ENCODE measurements at places on chromosomes 11 and 22.

DNA sequence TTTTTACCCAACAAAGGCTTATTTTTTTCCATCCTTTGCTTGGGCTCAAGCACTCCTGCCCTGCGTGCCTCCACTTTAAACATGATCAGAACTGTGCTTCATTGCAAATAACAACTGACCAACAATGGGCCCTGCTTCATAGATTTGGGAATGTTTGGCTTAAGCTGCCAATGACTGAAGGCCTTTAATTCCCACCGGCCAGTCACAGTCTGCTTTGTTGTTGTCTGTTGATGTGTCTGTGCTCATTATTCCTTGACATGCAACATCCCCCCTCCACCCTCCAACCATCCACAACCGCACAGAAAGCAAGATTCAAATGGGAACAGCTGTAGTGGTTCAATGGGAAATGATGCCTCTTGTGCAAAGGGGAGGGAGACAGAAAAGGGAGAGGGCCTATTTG, 23.0 kb downstream of the PAX6 start:
- DNase-seq = no peak

- DNase-seq = no peak
Observed at GRCh38 chr22:24137595-24137994, 43.7 kb upstream of the SUSD2 start.

GRCh38 chr11:68632802-68633201, 51.5 kb upstream of the GAL start:
- DNase-seq = peak; percentile 64

GRCh38 chr11:34566208-34566551, 52.6 kb upstream of the ELF5 start:
- no peak for DNase-seq

DNA sequence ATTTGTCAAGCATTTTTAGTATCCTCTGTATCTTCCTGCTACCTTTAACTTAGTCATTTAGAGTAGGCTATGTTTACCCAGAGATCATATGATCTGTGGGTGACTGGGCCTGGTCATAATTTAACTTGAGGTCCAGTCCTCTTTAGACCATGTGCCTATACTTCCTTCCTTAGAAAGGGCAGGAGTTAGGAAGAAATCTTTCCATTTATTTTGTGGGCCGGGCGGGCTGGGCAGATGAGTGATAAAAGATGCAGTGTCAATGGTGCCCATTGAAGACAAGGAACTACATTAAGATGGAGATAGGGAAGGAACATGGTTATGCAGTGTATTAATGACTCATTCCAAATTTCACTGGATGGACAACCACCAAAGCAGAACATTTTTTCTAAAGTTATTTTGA, 30.9 kb upstream of the PDE3B start:
- DNase-seq = no peak

- no peak for DNase-seq
Observed at GRCh38 chr11:17724020-17724908, 4.9 kb downstream of the MYOD1 start.

DNA sequence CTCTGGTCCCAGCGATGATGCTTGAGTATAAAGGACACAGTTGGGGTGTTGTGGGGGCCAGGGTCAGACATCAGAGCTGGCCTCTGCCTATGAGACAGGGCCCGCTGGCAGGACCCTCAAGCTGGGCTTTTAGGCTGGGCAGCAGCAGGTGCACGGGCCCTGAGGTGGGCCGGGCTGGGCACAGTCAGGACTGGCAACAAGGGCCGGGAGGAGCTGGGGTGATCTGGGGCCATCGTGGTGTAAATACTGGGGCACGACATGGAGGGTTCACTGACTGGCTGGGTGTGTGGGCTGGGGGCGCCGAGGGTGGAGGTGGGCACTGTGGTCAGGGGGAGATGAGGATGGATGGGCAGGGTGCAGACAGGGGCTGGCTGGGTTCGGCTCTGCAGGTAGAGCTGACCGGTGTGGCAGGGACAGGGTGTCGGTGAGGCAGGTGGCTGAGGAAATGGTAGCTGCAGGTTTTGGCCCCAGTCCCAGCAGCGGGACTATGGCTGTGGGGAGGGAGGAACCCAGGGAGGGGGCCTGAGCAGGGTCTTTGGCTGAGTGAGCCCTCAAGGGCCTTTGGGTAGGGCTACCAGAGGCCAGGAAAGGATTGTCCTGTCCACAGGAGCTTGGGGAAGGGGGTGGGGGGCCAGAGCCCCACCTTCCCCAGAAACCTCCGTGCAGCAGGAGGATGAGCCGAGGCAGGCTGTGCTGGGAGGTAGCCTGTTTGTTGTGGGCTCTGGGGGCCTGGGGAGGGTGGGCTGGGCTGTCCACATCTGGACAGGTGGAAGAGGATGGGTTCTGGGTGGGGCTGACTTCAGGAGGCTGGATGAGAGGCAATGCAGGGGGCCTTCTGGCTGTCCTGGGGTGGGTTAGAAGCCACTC, 81.4 kb downstream of the KCNQ1 start:
- DNase-seq = peak; percentile 63

GRCh38 chr11:88042238-88042637, 133.0 kb downstream of the RAB38 start:
- DNase-seq = no peak

DNA sequence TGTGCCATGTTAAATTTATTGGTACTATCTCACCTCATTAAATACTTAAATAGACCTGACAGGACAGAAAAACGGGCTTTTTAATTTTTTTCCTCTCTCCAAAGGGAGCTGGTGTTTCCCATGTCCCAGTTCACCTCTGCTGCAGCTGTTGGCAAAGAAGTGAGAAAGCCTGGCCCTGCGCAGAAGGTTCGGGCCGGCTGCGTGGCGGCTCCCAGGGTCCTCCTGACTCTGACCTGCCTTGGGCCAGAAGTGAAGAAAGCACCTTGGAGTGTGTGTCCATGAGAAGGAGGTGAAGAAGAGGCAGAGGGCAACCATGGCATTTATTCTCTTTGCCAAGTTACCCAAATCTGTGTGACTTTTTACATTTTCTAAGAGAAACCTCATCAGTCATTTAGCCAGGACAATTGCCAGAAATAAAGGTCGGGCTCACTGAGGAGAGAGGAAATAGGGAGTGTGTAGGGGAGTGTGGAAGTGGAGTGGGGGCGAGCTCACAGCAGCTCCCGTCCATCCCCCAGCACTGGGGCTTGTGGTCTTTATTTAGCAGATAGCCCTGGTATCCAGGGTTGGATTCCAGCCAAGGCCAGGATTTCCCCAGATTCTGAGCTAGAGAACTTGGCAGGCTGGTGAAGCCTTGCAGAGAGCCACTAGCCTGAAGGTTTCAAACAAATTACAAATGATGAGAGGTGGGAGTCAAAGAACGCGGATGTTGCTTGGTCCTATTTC, 102.4 kb upstream of the CADM1 start:
- DNase-seq = peak; percentile 58

- no peak for DNase-seq
Observed at GRCh38 chr22:48449466-48450187, 1378.0 kb downstream of the BRD1 start.

- DNase-seq = no peak
Observed at GRCh38 chr11:44494785-44495184, 70.7 kb upstream of the CD82 start.

GRCh38 chr11:115558635-115559034, 54.4 kb upstream of the CADM1 start:
- no peak for DNase-seq

DNA sequence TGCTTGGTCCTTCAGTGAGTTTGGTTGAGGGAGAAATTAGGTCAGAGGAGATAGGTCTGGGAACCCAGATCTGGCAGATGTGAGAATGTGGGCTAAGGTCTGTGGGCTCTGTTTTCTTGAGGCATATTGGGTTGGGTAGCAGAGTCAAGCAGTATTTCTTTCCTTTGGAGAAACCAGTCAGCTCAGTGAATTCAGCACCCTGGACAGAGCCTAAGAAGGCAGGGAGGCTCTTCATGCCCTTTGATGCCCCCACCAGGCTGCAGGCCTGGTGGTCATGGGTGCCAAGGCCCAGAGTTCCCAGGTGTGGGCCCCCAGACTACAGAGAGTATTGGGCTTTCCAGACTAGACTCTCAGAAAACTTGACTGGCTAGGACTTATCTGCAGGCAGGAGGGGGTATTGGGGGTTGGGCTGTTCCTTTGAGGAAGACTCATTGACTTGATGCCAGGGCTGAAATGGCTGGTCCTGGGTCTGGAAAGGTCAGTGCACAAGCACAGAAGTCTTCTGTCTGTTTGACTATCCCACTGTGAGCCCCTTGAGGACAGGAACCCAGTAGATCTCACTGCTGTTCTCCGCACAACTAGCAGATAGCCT, 45.3 kb upstream of the NECTIN1 start:
- DNase-seq = no peak

- peak; percentile 93 for DNase-seq
Observed at GRCh38 chr11:8732748-8733241, 50.2 kb downstream of the RPL27A start.

- DNase-seq = no peak
Observed at GRCh38 chr11:130816546-130817329, 99.5 kb downstream of the SNX19 start.

GRCh38 chr22:49239264-49240015, 588.2 kb downstream of the BRD1 start:
- no peak for DNase-seq

DNA sequence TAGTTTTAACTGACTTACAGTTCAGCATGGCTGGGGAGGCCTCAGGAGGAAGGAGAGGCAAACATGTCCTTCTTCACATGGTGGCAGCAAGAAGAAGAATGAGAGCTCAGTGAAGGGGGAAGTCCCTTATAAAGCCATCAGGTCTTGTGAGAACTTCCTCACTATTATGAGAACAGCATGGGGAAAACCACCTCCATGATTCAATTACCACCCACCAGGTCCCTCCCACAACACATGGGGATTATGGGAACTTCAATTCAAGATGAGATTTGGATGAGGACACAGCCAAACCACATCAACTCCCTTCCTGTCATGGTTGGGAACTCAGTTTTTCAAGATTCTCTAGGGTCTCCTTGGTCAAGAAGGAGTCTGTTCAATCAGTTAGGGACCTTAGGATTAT, 432.9 kb upstream of the CNTN5 start:
- DNase-seq = no peak

GRCh38 chr11:67055812-67056211, 835 bp upstream of the RHOD start:
- peak; percentile 40 for DNase-seq

DNA sequence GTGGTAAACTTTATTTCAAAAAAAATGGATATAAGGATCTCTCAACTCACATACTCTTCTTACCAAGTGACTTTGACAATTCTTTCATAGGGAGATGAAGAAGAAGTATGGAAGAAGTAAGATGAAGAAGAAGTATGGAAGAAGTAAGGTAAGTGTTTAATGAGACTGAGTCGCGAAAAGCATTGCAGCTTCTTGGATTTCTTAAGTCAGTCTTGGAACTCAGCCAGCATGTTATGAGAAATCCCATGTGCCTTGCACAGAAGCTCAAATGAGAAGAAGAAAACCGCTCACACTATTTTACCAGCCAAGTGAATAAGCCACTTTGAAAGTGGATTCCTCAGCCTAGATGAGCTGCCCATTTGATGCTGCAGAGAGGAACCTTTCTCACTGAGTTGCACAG, 332.0 kb upstream of the CCDC179 start:
- no peak for DNase-seq

DNA sequence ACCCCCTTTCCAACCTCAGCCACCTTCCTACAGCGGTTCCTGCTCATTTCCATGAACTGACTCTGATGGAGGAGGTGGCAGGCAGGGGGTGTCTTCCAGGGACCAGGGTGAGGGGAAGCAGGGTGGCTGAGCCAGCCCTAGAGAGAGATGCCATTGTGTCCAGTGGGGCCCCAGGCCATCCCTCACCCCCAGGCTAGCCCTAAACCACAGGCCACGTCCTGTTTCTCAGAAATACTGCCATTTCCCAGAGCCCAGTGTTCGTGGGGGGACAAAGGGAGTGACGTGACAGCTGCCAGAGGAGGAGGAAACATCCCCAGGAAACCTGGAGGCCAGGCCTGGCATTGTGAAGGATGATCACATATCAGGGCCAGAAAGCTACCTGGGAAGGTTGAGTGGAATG, 39.5 kb downstream of the CHRDL2 start:
- peak; percentile 21 for DNase-seq

DNA sequence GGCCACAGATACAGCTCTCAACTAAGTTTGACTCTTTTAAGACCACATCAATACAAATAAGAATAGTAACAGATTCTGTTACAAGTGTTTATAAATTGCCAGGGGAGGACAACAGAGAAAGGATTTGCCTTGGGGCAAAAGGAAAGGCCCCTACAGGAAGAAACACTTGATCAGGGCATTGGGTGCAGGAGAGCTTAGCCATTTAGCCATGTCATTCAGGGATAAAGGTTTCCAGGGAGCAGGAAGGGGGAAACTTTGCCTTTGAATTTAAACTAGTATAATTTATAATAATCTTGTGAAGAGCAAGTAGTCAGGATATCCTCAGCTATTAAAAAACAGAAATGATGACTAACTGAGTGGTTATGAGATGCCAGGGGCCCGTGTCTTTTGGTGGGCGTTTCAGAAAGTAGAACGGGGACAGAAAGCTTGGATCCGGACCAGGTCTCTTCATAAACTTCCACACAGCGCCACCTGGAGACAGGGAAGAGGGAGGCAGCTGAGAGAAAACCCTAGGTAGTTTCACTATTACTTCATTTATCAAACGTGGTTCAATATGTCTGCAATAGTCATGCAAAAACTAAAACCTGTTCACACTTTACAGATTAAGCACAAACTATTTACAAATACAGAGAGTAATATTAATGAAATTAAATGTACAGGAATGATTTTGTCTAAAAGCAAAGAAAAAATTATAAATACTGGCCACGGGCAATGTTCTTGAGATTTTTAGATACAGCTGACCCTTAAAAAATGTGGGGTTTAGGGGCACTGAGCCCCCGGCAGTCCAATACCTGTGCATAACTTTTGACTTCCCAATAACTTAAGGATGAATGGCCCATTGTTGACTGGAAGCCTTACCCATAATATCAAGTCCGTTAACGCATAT, 11.0 kb upstream of the SLC5A4 start:
- DNase-seq = peak; percentile 66

DNA sequence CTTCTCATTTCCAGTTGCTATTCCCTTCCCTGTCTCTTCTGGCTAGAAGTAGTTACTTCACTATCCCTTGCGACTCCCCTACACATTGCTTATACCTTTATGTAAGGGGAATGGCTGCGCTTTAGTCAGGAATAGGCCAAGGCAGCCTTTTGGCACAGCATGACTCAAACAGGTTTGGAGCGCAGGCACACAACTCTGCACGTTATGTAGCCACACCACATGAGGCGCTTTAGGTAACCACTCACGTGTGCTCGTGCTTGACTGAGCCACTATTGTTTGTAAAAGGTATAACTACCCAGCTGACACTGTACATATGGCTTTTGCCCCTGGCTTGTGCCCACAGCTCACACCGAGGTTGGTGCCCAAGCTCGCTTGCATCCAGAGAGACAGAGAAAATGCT, 46.7 kb upstream of the LIPT2 start:
- no peak for DNase-seq

GRCh38 chr22:37588546-37589215, 8.8 kb upstream of the LGALS2 start:
- DNase-seq = no peak

GRCh38 chr11:66857927-66858185, 992 bp downstream of the LRFN4 start:
- no peak for DNase-seq

DNA sequence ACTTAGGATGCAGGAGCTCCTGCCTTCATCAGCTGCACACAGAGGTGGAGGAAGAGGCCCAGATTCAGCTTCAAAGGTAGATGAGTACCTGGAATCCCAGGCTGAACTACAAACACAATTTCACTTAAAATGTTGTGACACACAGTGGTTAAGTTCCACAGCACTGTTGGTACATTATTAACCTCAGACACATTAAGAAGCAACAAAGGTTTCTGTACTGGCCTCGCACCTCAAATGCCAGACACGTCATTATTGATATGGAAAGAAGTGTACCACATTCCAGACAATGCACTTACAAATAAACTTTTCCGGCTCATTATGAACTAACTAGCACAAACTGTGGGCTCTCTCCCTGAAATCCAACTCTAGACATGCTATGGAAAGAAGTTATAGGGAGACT, 34.6 kb downstream of the PRDM10 start:
- no peak for DNase-seq

Measured in right cardiac atrium (tissue), 5 donors.